Mesendoderm (in vitro differentiated cells): ENCODE measurements at places on chromosomes 5 and 9.

- DNase-seq = no peak
Measured at GRCh38 chr5:161165998-161166660, 314.1 kb upstream of the ATP10B start.

GRCh38 chr9:121394292-121394691 lies 24.2 kb upstream of the STOM start:
- DNase-seq = no peak

- DNase-seq = no peak
Measured at GRCh38 chr5:97528941-97529340, 345.9 kb upstream of the RIOK2 start.

DNA sequence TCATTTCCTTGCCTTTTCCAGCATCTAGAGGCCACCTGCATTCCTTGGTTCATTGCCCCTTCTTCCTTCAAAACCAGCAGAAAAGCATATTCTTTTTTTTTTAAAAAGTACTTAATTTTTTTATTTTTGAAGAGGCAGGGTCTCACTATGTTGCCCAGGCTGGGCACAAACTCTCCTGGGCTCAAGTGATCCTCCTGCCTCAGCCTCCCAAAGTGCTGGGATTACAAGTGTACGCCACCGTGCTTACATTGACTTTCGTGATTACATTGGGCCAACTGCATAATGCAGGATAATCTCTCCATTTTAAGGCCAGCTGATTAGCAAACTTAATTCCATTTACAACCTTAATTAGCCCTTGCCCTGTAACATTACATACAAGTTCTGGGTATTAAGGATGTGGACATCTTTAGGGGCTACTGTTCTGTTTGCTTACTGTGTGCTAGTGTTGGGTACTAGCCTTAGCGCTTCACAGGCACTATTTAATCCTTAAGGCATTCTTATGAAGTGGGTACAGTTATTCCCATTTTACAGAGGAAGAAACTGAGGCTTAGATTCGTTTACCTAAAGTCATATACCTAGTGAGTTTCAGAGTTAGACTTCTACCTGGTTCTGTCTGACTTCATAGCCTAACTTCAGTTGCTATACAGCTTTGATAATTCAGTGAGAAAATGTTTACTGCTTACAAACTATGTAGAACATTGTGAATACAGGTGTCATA lies 33.7 kb downstream of the SLC25A51 start:
- DNase-seq = no peak

- no peak for DNase-seq
Measured at GRCh38 chr5:168773226-168773625, 194.1 kb upstream of the PANK3 start.

DNA sequence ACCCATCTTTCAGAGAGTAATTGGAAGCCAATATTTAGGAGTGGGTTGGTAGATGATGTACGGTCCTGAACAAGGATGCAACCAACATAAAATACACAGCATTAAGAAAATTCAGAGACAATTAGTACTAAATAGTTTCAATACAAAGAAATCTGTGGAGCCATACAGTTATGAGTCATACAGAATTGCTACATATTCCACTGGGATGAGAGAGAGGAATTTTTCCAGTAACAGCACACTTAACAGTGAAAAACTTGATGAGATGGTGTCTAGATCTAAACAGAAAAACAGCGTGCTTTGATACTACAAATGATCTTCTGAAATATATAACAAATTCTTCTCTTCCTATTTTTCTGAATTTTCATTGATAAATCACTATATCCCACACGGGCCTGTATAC lies 1999.3 kb upstream of the CDH9 start:
- DNase-seq = no peak
